CD4-positive, alpha-beta T cell treated with Interleukin-1 beta for 1 hour (primary cell): ENCODE measurements at places on chromosomes 2 and 18.

DNA sequence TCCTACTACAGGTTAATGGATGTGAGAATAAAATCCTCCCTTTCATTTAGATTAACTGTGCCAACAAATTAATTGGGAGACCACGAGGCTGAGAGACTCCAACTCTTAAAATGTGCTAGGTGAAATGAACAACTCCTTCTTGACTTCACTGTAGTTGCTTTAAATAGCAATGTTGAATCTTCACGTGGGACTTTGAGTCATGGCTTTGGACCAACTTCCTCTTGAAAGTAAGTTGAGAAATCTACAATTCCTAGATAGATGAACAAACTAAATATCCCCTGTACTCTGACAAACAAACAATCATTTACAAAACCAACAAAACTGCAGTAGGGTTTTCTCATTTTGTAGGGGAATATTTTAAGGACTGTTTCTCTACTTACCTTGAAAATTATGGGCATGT lies 291.9 kb upstream of the SPRED2 start:
- no peak for DNase-seq

- DNase-seq, result no peak
These were observed 26.4 kb upstream of the TFPI start for GRCh38 chr2:187580462-187581124.

DNA sequence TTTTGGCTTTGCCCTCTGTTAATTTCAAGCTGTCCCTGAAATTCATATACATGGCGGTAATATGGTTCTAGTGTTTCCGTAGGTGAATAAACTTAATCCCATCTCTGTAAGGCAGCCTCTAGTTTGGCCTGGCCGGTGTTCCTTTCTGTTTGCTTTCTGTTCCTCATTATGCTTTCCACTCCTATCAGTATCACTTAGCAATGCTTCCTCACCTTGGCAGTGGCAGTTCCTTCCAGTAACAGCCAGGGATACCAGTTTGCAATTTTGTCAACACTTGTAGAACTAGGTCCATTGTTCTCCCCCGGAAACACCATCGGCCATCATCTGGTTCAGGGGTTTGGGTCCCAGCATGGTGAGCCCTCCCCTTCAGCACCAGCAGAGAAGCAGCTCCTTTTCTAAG lies 18.2 kb upstream of the TNP1 start:
- DNase-seq, result no peak

GRCh38 chr2:216478151-216478550 lies 20.5 kb upstream of the RPL37A start:
- DNase-seq, result no peak

DNA sequence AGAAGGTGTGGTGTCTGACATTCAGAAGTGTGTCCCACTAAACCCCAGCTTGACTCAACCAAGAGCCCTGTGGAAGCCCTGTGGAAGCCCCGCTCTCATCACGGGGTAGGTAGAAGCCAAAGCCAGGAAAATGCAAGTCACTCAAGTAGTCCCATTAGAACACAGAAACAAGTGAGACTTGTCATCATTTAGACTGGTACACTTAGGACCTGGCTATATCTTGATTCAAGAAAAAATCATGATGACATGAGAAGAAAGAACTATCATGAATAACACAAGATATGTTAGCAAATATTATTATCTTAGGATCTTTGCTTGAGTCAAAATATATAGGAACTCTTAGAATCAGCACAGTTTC lies 28.2 kb upstream of the SULT1C4 start:
- DNase-seq, result no peak

DNA sequence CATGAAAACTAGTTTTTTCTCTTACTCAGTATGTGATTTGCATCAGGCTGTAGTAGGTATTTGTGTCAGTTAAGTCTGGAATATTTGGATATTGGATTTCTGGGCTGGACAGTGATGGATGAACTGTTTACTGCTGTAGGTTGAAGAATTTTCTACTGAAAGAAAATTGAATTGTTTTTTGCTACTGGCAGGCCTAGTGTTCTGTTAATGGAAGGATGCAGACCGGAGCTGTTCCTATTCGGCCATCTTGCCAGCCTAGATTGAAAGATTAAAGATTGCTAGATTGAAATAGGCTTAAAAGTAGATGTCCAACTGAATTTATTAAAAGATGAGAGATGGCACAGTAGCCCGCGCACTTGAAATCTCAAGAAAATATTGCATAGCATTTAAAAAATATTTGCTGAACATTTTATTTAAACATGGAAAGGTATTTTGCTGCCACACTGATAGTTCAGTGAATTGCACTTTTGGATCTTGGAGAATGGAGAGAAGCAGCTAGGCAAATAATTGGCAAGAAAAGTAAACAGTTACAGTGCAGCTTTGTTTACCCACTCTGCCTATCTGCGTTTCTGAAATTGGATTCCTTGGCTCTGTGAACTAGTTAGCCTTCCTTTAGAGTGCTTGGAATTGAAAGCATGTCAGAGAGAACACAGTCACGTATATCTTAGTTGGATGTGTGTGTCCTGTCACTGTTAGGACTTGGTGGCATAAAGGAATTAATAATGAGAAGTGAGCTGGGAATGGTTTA lies 54.1 kb downstream of the EPB41L5 start:
- no peak for DNase-seq

- no peak for DNase-seq
These were observed 35.1 kb upstream of the KYNU start for GRCh38 chr2:142842369-142842768.

DNA sequence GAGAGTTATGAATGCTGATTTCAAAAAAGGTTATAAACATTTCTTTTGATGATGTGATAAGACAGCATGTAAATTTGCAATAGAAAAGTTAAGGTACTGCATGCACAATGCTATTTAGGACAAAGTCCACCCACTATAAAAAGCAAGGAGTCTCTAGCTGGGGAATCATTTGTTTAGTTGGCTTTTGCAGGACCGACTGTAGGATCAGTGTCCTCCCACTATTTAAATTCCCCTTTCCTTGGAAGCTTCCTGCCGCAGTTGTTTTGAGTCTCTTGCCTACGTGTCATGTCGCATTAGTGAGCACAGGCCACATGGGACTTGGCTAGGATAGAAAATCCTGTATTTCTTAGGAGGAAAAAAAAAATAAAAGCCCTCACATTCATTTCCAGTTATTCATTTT lies 13.1 kb downstream of the QPCT start:
- no peak for DNase-seq

- no peak for DNase-seq
These were observed 257.5 kb downstream of the RPRM start for GRCh38 chr2:153221087-153221486.

DNA sequence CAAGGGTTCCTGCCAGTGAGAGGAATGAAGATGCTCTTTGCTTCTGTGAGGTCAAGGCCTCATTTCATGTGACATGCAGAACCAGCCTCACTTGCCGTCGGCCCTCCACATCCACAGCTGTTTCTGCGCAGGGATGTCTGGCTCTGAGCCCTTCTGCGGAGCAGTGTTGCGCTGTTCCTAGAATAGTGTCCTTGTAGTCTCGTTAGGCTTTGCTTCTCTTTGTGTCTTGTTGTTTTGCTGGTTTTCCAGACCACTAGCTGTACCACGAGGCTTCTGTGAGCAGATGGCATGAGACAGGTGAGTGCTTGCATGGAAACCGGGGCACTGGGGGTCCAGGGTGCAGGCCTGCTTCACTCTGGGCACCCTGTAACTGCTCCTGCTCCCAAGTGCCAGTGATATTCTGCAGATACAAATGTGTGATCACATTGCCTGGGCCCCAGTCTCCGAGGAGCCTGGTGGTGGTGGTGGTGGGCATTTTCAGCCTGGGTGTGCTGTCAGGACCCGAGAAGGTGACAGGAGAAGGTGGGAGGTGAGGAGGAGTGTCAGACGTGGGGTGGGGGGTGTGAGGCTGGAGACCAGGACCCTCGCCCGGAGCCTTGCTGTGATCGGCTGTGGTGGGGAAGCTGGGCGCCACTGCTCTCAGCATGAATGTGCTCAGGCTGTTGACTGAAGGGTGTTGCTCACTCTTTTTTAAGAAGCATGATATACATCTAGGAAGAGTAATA lies 34.3 kb downstream of the LDLRAD4 start:
- DNase-seq, result no peak

DNA sequence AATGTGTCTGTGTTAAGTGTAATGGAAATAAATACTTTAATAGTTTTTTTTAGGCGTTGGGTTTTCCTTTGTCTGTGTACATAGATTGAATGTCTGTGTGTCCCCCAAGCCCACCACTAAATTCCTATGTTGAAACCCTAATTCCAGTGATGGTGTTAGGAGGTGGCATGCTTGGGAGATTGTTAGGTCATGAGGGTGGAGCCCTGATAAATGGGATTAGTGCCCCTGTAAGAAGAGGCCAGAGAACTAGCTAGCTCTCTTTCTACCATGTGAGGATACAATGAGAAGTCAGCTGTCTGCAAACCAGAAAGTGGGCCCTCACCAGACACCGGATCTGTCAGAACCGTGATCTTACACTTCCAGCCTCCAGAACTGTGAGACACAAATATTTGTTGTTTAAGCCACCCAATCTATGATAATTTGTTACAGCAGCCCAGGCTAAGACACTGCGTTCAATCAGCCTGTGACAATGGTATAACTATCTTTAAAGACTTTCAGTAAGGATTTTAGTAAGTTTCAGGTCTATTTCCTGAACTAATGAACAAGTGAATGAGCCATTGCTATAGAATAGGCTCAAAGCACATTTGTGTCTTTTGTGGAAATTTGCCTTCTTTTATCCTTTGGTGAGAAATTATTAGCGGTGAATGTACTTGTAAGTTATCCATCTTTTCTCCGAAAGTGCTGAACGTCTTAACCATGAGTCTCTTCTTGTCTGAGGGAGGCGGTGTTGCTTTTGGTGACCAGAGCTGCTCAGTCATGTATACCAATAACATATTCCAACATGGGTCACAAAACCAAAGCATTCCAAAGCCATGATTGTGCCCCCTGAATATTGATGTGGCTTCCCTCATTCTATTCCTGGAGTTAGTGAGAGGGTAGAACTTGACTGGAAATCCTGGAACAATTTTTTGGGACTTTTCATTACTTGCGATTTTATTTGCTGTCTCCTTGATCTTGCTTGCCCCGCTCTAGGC lies 29.6 kb upstream of the IL1R1 start:
- DNase-seq, result no peak

DNA sequence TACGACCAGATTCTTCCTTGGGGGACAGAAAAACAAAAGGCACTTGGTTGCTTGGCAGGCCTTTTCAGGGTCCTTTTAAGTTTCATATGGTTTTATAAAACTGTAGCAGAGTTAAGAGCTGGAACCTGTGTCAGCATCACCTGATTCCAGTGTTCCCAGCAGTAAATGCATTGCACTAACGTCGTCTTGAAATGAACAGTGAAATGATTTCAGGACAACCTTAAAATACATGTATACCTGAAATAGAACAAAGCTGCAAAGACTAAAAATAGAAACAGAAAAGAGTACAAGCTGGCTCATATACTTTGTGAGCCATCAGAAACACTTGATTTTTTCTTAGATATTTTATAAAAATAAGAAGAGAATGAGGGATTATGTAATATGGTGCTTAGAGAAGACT lies 51.9 kb downstream of the ACSL3 start:
- no peak for DNase-seq

DNA sequence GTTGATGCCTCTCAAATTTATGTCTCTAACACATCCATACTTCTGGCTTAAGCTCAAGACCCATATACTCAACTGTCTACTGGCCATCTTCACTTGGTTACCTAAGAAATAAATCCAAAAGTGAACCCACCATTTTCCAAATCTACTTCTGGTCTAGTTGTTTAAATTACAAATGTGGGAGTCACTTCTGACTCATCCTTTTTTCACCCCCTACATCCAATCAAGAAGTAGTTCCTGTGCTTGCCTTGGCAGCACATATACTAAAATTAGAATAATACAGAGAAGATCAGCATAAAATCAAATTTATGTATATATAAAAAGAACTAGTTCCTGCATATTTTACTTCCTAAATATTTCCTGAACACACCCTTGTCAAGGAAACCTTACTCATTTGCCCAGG lies 53.6 kb downstream of the STRN start:
- DNase-seq, result no peak

DNA sequence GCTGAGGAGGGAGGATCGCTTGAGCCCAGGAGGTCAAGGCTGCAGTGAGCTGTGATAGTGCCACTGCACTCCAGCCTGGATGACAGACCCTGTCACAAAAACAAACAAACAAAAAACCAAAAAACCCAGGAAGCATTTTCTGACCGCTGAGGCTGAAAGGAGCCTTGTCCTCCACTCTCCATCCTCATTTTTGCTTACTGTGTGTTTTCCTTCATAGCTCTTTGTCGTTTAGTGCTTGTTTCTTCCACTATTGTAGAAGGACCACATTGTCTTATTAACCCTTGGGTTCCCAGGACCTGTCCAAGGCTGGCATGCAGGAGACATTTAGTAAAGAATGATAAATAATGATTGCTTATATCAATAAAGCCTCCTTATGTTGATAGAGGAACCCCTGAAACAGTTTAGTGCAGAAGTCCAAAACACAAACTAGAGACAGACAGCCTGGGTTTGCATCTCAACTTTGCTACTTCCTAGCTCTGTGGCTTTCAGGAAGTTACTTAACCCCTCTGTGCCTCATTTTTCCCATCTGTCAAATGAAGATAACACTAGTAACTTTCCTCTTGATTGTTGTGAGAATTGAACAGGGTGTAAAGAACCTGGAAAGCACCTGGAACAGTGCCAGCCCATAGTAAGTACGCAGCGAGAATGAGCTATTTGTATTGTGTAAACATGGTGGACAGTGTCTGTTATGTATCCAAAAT lies 126.0 kb downstream of the LPIN1 start:
- no peak for DNase-seq

DNA sequence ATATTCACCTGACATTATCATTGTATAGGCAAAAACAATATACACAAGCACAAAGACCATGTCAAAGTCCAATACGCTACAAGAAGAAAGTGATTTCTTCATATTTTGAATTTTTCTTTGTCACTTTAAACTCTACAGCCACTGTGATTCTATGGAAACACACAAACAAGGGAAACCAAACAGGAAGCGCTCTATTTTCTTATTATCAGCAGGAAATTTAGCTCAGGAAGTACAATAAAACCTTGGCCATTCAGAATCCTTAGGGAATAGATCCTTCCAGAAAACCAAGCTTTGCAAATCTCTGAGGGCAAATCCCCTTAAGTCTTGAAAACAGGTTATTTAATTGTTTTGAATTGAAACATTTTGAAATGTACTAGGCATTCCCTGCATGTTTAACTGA lies 336.2 kb downstream of the EPHA4 start:
- DNase-seq, result no peak

- no peak for DNase-seq
These were observed 27.5 kb downstream of the ARL4C start for GRCh38 chr2:234469251-234469845.

DNA sequence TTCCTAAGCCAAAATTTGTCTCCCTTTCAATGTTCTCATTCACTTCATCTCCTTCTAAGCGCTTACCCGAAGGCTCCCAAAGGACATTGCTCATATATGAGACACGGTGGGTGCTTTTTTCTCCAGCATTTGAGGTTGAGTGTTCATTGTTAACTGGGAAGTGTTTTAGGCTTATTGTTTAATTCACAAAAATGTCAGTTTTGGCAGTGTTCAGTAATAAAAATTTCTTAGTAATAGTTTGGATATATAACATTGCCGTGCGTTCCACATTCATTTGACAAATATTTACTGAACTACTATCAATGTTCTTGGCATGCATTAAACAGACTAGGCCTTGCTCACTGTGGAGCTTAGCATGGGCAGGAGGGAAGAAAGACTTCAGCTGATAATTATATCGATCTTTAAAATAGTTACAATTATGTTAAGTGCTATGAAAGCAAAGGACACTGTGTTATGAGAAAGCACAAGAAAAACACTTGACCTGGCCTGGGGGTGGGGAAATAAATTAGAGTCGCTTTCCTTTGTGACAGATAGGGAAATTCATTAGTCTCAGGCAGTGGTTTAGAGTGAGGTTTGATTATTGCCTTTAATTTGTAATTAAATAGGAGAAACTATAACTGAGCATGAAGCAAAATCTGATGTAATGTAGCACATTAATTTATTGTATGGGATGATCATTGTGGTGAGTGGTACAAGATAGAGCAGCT lies 82.2 kb upstream of the DOCK10 start:
- no peak for DNase-seq
